ENCODE measurements at places on chromosomes 16 and 17.

GRCh38 chr17:17127730-17128291 is 78.3 kb downstream of the PLD6 start:
- DNase-seq: no peak

DNA sequence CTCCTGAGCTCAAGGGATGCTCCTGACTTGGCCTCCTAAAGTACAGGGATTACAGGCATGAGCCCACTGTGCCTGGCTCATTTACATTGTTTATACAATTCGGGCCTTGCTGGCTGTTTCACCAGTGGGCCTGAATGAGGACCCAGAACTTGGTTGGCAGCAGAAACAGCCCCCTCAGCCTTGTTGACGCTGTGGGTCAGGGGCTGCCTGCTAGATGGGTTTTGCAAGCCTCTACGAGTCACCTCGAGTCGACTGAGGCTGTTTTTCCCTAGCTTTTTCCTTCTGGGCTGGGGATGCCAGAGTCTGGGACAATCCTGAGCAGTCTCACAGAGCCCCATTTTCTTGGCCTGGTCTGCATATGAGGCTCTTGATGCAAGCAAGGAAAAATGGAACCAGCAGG is 16.1 kb downstream of the PPL start:
- no peak for DNase-seq

- peak; percentile 68 for DNase-seq
These were observed 49.9 kb upstream of the CPNE2 start for GRCh38 chr16:57042157-57043111.

- DNase-seq: no peak
These were observed 170.9 kb downstream of the IRF8 start for GRCh38 chr16:86069736-86070298.

GRCh38 chr17:73476890-73477350 is 165.1 kb upstream of the CDC42EP4 start:
- DNase-seq: no peak

GRCh38 chr16:177981-178667 is 1.6 kb downstream of the HBA1 start:
- DNase-seq: no peak

DNA sequence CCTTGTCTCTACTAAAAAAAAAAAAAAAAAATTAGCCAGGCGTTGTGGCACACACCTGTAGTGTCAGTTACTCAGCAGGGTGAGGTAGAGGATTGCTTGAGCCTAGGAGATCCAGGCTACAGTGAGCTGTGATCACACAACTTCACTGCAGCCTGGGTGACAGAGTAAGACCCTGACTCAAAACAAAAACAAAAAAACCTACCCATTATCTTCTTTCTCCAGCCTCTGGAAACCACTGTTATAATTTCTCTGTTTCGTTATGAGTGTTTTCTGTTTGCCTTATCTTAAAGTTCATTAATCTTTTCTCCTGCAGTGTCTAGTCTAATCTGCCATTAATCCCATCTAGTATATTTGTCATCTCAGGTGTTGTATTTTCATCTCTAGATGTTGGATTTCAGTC is 18.6 kb upstream of the CLTC start:
- no peak for DNase-seq

GRCh38 chr17:62892870-62893338 is 73.1 kb upstream of the TANC2 start:
- no peak for DNase-seq

DNA sequence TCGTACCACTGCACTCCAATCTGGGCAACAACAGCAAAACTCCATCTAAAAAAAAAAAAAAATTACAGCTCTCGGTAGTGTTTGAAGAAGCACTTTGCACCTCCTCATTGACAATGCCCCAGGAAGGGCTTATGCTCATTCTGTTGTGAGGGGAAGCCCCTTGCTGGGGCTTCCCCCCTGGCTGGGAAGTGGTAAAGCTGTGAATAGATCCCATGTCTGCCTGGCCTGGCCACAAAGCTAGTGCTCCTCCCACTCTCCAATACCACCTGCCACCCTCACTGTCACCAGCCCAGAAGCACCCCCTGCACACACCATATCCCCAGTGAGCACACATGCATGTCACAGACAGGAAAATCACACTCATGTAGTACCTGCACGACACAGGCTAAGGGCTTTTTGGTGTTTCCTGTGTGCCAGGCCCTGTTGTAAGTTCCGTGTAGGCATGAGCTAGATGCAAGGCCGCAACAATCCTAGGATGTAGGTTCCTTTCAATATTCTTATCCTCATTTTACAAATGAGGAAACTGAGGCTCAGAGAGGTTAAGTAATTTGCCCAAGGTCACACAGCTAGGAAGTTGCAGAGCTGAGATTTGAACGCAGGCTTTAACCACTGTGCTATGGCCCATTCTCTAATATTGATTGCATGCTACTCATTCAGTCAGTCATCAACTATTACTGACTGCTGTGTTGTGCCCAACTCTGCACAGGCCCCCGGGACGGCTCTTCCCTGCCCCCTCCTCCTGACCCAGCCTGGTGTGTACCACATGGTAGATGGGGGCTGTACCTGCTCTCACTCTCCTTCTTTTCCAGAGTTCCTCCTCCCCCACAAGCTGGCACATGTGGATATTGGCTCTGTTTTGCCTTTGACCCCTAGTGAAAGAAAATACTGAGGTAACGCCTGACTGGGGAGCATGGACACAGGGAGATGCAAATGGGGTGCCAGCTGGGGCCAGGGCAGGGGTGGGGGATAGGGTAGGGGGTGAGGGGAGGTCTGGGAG is 11.9 kb upstream of the COL1A1 start:
- DNase-seq: no peak

DNA sequence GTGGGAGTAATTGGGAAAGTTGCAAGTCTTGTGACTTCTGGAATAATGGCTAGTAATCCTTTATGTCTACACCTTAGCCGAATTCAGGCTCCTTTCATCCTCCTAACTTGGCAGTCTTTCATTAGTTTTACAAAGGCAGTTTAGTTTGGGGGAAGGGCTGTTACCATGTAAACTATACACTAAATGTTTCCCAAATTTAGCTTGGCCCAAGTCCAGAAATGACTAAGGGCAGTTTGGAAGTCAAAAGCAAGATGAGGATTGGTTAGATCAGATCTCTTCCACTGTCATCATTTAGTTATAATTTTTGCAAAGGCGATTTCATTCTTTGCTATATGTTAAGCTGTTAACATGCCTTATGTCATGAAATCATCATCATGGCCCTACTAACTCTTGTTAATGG is 115.4 kb upstream of the CACNG3 start:
- DNase-seq: no peak

- DNase-seq: no peak
These were observed 572 bp downstream of the KSR1 start for GRCh38 chr17:27456681-27457359.

Measured in stimulated activated CD8-positive, alpha-beta memory T cell treated with anti-CD3 and anti-CD28 coated beads, Interleukin-2, amount 100 ng/mL, for 1 hour (primary cell).